ENCODE measurements at places on chromosomes 4 and X.

DNA sequence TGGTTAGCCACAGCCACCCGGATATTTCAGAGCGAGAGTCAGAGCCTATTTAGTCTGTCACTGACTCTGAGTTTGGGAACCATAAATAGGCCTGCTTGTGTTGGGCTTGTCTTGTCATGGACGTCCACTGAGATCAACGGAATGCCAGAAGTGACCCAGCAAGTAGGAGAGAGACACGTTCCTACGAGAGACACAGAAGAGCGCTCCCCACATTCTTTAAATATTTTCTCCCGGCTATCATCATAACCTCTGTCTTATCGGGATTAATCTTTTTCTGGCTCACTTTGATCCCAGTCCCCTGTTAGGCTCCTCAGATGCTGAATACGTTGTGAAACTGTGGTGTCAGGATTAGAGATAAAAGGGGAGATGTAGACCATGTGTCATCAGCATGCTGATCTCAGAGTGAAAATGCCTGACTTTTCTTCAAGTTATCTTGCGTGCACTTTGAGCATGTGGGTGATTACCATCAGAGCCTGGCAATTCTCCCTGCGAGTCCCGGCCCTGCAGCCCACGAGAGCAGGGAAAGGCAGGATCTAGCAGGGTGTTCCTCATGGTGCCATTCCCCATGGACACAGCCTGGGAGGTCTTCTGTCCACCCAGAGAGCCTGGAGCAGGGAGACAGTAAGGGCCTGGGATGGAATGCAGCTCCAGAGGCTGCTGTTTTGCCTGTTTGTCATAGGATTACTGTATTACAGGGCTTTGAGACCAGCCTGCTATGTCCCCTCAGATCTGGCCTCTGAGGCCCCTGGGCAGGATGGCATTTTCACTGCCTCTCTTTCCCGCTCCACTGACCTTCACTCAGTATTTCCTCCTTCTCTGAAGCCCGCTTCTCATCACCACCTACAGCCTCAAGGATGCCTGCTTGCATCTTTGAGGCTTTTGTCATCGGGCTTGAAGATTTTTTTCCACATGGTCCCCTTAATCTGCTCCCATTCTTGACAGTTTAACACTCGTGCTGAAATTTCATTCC is 2.8 kb upstream of the TENM3 start:
- DNase-seq, result no peak

GRCh38 chr4:76386566-76387305 is 34.2 kb downstream of the CCDC158 start:
- DNase-seq, result no peak

- DNase-seq, result no peak
Observed at GRCh38 chrX:2610246-2611170, 80.6 kb upstream of the CD99 start.

DNA sequence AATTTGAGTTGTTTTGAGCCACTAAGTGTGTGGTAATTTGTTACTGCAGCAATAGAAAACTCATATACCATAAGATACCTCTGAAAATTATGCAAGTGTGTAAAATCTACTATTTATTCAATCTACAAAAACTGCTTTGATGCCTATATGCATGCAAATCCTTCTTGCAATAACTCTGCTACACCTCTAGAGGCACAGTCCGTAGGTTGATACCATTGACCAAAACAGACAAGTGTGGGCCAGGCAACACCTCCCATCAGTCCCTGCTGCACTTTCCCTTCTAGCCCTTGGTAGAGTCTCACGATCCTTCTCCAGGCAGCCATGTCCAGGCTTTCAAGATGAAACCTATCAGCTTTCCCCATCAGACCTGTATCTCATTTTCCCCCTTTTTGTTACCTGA is 48.8 kb upstream of the FAM9A start:
- no peak for DNase-seq

DNA sequence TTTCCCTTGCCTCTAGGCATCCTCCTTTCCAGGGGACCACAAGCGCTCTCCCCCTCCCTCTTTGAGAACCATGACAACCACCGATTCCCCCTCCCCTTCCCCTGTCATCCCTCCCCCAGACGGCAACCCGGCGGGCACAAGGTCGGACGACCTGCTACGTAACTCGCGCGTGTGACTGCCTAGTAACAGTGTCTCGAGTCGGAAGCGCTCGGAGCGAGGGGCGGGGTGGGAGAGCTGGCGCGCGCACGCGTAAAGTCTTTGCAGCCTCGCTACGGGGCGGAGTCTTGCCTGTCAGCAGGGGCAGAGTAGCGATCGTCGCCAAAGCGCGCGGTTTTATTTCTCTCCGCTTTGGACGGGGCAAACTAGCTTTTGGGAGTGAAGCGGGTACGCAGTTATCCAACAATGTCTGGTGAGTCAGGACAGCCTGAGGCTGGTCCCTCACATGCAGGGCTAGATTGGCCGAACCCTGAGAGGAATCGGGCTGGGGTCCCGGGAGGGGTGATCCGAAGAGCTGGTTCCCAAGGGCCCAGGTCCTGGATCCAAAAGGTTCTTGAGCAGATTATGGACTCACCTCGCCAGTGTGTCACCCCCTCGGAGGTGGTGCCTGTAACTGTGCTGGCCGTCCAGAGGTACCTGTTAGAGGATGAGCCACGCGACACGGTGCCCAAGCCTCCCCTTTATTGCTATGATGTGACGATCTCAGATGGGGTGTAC is at the start of gene RADX:
Gene RADX, plus strand, starts transcription at position 300 of the 714 bp plus-strand sequence. Its CDS starts 103 bp downstream, at position 403.
- DNase-seq, result peak; percentile 76

- DNase-seq, result no peak
Observed at GRCh38 chr4:143511906-143512305, 1.6 kb upstream of the SMARCA5 start.

DNA sequence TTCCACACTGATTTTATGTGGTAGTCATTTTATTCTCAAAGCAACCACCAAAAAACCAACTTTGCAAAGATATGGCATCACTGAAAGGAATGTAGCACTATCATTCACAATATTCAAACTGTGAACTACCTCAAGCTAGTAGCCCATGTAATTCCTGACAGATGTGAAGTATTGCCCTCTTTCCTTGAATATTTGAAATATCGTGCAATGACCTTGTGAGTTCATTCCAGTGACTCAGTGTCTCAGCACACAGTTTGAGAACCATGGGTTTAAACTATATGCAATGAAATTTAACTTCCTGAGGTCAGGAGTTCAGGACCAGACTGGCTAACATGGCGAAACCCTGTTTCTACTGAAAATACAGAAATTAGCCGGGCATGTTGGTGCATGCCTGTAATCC is 20.9 kb upstream of the IQCM start:
- DNase-seq, result no peak

DNA sequence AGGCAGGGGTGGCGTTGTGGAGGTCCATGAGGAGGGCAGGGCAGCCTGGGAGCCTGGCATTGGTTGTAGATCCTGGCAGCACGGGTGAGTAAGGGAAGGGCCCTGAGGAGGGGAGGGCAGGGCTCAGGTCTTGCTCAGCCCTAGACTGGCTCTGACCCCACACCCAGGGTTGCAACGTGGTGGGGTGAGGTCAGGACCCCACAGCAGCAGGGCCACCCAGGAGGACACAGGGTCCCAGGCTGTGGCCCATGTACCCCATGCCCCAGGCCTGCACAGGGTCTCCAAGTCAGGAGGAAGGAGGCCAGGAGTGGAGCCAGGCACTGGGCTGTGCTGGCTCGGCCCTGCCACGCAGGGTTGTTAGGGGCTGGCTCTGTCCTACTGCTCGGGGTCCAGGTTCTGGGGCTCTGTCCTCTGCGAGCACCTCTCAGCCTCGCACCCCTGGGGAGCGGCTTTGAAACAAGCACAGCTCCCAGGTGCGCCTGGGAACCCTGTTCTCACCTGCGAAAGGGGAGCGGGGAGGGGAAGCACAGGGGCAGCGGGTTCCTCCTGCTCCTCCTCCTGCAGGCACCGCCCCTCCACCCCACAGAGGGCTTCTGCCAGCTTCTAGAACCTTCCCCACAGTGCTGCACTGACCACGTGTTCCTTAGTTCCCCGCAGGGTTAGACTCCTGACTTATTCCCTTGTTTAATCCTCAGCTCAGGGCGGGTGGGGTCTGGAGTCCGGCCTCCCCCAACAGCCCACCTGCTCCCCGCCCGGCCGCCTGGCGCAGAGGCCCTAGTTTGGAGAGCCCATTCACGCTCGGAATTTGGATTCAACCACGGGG is 20.4 kb downstream of the MSANTD1 start:
- no peak for DNase-seq

DNA sequence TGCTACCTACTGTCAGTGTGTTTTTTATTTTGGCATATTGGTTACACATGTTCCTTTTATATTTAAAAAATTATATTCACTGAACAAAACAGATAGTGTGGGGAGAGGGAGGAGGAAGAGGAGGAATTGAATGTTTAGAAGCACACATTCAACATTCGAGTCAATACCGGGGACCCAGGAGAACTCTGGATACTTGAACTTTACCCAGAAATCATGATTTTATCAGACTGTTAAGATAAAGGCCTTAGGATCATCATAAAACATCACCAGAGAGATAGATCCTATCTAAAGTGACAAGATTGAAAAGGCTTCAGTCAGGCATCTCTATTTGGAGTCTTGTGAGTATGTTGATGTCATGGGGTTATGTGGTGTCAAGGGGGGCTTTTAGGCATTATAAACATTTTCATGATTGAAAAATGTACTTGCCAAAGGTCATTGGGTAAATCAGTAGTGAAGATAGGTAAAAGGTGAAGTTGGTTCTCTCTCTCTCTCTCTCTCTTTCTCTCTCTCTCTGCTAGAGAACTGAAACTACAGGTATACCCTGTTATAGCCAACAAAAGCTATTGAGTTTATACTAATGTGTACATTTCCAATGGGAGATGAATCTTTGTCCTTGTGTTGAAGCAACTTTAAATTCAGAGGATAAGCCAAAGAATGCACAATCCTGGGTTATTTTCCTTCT is 16.9 kb upstream of the RGN start:
- DNase-seq, result no peak

DNA sequence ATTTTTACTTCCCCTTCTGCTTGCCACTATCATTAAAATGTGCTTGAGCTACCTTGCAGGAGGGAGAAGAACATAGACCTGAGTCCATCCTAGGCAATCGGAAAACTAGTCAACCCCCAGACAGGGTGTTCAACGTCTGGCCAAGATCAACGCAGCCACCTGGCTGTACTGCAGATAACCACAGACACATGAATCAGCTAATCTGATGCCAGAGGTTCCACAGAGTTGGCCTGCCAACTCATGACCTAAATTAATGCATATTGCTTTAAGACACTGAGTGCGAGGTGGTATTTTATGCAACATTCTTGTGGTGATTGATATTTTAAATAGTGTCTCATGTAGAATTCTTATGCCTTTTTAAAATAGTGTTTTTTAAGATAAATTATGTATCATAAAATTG is 1283.8 kb upstream of the PABPC4L start:
- DNase-seq, result no peak

GRCh38 chrX:120769576-120770341 is 105.9 kb downstream of the CT47B1 start:
- DNase-seq, result no peak

DNA sequence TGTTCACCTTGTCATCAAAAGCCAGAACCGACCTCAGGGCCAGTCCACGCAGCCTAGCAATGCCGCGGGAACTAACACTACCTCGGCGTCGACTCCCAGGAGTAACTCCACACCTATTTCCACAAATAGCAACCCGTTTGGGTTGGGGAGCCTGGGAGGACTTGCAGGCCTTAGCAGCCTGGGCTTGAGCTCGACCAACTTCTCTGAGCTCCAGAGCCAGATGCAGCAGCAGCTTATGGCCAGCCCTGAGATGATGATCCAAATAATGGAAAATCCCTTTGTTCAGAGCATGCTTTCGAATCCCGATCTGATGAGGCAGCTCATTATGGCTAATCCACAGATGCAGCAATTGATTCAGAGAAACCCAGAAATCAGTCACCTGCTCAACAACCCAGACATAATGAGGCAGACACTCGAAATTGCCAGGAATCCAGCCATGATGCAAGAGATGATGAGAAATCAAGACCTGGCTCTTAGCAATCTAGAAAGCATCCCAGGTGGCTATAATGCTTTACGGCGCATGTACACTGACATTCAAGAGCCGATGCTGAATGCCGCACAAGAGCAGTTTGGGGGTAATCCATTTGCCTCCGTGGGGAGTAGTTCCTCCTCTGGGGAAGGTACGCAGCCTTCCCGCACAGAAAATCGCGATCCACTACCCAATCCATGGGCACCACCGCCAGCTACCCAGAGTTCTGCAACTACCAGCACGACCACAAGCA is 898 bp downstream of the UBQLN2 start:
- DNase-seq, result peak; percentile 51

DNA sequence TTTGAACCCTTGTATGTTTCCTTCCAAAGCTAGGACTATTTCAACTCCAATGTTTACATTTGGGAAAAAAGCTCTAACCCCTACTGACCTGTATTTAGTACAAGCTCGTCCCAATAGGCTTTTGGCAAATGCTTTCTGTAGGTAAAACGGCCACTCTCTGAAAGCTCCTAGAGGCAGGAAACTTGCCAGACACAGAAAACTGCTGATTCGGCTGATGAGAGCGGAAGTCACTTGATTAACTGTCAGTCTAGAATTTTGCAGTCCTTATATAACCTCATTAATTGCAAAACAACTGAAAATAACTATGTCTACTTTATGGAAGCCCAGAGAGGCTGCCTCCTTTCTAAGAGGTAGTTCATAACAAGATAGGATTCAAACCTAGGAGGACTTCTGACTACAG is 108.1 kb downstream of the TSPAN7 start:
- no peak for DNase-seq

DNA sequence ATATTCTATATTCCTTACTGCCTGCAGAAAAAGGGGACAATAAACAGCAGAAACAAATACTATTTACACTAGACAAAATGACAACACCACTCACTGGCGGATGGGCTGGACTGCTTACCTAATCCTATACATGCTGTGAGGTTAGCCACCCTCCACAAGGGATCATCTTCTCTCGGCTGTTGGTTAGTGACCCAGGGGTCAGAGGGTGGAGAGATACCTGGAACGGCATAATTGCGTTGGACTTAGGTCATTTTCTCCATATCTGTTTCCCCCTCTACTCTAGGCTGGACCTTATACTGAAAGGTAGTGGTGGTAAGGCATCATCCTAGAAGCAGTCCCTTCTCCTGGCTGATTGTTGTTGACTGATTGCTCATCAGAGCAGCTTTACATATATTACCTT is 286.8 kb upstream of the UGT8 start:
- DNase-seq, result no peak

DNA sequence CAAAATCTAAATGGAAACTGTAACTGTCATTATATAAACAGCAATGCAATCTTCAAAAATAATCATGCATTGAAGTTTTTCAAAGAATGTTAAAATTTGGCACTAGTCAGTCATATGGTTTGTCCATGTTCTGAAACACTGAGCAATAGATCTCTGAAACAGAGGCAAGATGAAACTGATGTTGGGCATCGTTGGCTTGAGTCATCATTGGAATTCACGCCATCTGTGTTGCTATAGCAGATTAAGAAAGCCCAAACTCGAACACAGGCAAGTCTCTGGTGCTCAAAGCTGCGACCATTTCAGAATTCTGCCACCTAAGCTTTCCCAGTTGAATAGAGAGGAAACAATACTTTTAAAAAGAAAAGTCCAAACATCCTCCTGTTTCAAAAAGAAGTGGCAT is 114.1 kb upstream of the PPARGC1A start:
- no peak for DNase-seq

- DNase-seq, result no peak
Observed at GRCh38 chr4:169128902-169129301, 118.8 kb upstream of the CBR4 start.
